ENCODE measurements at places on chromosomes 16 and 17. TPM values are rescaled to one million over a fixed set of nuclear protein-coding genes. Genes with fewer than 3 reads are reported as not detected.

DNA sequence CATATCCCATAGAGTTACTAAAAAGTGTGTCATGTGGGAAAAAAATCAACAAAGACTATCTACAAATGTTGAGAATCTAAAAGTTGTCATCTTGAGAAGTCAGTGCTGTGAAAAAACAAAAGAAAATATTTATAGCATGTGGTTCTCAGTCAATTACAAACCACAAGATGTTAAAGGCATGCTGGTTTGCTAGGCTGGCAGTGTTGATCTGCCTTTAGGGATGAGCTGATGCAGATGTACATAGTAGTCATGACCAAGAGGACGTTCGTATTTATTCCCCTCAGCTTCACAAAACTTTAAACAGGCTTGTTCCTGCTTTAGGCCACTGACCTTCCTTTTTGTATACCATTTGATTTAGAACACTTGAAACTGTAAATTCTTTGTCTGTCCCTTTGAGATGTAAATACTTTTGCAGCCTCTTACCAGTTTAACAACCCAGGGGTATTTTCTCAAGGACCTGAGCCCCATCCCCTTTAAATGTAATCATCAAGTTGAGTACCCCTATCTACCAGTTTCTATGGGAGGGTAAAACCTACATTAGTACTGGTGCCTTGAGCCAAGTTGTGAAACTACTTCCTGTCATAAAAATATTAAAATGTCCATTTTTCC lies 446.6 kb downstream of the KCNJ18 start:
- no peak for DNase-seq

The KRT27 gene
- total RNA-seq = not detected

GRCh38 chr17:58200024-58200633 lies 7.6 kb downstream of the EPX start:
- DNase-seq = peak; percentile 44

GRCh38 chr16:82972331-82972919 lies 345.7 kb downstream of the CDH13 start:
- no peak for DNase-seq

The ITGAL gene
- total RNA-seq = 259 TPM

DNA sequence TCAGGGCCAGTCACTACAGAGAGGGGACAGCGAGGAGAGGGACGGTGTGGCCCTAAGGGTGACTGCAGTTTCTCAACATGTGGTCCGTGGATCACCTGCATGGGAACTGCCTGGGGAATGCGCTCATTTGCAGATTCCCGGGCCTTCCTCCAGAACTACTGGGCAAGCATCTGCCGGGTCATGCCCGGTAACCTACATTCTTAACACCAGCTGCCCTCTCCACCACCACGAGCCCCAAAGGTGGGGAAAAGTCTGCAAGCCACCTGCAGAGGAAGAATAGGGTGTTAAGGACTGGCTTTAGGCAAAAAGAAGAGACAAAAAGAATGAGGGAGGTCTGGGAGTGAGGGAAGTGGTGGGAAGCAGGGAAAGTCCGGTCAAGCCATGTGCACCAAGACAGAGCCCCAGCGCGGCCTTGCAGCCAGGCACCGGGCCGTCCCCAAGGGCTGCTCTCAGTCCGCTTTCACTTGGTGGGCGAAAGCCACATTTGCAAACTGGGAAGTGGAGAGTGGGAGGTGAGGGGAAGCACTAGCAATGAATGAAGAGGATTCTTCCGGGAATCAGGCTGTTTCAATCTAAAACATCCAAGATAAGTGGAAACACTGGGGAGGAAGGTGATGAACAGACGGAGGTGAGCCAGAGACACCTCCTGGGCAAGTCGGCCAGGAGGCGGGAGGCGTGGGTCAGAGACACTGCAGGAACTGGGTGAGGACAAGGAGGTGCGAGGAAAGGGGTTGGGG lies 70.3 kb downstream of the N4BP1 start:
- DNase-seq = no peak

The PERCC1 gene
- total RNA-seq = 0.22 TPM

- peak; percentile 37 for DNase-seq
Observed at GRCh38 chr17:80260791-80261158, at the start of gene RNF213. RNF213 (plus strand) TSS chr17:80260852; CDS start chr17:80263682, 2,830 bp downstream.

All from activated T-cell treated with anti-CD3 and anti-CD28 coated beads, Interleukin-2, amount 50 U/mL, for 4 hours (primary cell).